ENCODE measurements at places on chromosomes 3 and 15.

DNA sequence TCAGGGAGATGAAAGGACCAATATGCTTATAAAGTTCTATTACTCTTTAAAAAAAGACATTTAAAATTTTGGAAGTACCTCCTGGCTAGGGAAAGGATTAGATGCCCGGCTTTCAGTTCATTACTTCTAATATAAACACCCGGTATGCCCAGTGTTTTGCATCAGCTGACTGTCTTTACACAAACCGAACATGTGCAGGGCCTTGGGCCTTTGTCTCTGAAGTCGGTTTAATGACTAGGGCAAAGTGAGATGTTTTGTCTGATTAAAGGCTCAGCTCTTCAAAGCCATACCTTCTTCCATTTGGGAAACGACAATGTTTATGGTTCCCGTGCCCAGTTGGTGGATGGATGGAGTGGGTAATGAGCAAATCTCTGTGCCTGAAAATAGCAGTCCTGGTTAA, 179.3 kb upstream of the LRTM1 start:
- no peak for DNase-seq

GRCh38 chr3:52093756-52094545, 37.6 kb upstream of the DUSP7 start:
- no peak for DNase-seq

DNA sequence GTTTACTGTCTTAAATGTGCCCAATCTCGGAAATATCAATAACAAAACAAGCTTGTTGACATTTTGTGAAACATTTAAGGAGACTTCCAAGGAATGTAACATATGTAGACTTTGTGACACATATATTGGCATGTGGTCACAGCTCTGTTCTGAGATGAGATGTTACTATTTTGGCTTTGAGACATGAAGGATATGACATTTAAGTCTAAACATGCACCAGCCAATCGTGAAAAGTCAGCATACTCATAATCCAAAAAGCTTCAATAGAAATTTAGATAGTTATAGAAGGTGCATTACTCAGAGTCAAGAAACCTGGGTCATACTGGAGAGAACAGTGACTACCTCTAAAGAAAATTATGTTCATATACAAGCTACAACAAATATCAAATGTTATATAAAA, 13.4 kb downstream of the COMMD2 start:
- DNase-seq = no peak

GRCh38 chr3:144324076-144324475, 352.5 kb downstream of the DIPK2A start:
- no peak for DNase-seq

GRCh38 chr15:37125143-37125542, 24.8 kb upstream of the MEIS2 start:
- no peak for DNase-seq

DNA sequence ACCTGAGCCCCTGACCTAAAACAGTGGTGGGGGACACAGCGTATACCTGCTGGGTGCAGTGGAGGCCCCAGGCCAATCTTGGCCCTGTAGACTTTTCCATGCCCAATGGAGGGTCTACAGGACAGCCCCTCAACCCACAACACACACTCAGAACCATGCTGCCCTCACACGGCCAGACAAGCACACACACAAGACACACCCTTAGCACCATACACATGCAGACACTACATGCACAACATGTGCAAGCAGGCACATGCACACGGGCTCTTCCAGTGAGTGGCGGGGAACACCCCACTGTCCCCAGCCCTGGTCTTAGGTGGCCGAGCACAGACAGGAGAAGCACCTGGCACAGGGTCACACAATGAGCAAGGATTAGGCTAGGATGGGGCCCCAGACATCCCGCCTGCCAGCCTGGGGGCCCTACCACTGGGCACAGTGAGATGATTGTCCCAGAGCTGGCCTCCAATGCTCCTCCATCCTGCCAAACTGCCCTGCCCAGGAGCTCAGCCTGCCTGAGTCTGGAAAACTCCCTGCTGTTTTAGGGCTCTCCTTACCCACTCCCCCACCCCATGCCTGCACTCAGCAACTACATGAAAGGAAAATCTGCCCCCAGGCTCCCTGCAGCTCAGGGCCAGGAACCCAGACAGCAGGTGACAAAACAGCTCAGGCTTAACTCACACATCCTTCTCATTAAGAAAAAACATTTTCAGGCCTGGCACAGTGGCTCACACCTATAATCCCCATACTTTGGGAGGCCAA, 15.8 kb downstream of the IQSEC1 start:
- DNase-seq = no peak

DNA sequence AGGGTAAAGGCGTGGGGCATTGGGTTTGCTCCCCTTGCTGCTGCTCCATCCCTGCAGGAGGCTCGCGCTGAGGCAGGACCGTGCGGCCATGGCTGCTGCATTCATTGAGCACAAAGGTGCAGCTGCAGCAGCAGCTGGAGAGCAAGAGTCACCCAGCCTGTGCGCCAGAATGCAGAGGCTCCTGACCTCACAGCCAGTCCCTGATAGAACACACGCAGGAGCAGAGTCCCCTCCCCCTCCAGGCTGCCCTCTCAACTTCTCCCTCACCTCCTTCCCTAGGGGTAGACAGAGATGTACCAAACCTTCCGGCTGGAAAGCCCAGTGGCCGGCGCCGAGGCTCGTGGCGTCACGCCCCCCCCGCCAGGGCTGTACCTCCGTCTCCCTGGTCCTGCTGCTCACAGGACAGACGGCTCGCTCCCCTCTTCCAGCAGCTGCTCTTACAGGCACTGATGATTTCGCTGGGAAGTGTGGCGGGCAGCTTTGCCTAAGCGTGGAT, 47.0 kb downstream of the PGPEP1L start:
- DNase-seq = no peak

- DNase-seq = no peak
Measured at GRCh38 chr3:128052595-128053351, 536 bp downstream of the SEC61A1 start.

DNA sequence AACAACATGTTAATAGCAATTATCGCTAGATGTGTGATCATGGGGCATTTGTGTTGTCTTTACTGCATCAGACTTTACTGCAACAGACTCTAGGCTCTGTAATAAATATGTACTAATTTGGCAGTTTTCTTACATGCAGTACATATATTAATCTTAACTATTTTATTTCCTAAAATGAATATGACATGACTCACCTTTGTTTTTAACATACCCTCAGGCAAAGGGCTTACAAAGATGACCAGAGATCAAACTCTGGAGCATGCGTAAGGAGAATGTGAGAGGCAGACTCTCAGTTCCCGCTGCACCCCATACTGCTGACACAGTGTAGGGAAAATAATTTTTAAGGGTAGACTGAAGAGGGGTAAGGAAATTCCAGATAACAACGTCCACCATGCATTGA, 7.2 kb upstream of the FAM174B start:
- DNase-seq = no peak

- no peak for DNase-seq
Measured at GRCh38 chr15:96274698-96275097, 55.8 kb upstream of the NR2F2 start.

DNA sequence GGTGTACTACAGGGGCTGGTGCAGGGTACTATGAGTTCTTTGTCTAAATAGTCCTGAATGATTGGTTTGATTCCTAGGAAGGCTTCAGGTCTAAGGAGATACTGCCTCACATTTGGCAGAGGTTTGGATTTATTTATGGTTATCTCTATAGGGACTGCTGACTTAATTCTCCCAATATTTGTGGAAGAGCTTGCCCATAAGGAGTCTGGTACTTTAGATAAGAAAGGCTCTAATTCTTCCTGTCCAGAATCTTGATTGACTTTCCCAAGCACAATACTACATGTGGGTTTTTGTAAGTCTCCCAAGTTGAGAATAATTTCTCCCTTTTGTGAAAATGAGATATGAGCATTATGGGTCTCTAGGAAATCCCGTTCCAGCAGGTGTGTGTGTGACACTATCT, 36.7 kb upstream of the AP4E1 start:
- DNase-seq = no peak

DNA sequence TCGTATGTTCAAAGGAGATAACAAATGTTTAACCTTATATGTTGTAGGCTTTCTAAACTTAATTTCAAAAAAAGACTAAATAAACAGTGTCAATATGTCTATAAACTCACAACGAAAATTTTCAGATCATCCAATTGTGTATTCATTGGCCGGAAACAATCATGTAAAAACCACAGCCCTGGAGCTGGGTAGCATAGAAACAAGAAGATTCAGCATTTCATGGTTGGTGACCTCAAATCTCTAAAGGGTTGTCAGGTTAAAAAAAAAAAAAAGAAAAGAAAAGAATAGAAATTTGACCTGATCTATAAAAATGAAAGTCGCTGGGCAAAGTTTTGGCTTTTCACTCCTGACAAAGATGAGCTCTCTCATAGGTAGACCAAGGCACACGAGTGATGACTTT, 13.9 kb downstream of the MEX3B start:
- no peak for DNase-seq

GRCh38 chr3:73419179-73419803, 205.4 kb downstream of the PDZRN3 start:
- DNase-seq = no peak

DNA sequence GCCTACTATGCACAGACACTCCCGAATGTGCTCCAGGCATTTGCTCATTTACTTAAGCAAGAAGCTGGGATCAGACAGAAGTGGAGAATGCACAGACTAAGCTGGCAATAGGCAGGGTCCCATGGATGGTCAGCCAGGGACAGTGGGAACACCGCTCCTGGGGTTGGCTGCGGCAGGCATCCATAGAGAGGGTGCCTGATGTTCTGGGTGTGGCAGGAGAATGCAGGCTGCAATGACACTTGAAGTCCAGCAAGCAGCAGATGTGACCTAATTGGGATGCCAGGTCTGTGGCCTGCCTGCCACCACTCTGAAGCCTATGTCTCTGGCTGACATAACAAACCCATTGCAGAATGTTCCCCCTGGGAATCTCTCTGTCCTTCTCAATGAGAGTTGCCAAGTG, 40.2 kb upstream of the SLC6A11 start:
- DNase-seq = no peak

- no peak for DNase-seq
Measured at GRCh38 chr15:83695246-83695645, 41.3 kb downstream of the ADAMTSL3 start.

- DNase-seq = no peak
Measured at GRCh38 chr3:159892171-159892795, 96.4 kb upstream of the IL12A start.

DNA sequence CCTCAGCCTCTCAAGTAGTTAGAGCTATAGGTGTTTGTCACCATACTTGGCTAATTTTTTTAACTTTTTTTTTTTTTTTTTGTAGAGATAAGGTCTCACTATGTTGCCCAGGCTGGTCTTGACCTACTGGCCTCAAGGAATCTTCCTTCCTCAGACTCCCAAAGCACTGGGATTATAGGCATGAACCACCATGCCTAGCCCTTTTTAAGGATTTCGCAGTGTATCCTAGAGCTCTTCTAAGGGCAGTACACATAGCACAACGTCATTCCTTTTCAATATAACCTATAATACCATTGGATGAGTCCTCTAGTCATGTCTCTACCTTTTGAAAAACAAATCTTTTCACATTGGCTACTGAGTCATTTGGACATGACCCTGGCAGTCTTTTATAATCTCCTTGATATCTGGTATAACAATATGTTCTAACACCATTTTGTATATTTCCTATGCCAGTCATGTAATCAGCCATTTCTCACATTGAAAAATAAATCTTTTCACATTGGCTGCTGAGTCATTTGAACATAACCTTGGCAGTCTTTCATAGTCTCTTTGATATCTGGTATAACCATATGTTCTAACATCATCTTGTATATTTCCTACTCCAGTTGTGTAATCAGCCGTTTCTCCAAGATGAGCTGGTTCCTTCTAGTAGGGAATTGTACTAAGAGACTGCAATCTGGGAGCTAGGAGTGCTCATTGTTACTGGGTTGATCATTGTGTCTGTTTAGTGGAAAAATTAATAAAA, 944.7 kb downstream of the MCTP2 start:
- DNase-seq = no peak

- no peak for DNase-seq
Measured at GRCh38 chr15:31060429-31061140, 40.9 kb downstream of the TRPM1 start.

DNA sequence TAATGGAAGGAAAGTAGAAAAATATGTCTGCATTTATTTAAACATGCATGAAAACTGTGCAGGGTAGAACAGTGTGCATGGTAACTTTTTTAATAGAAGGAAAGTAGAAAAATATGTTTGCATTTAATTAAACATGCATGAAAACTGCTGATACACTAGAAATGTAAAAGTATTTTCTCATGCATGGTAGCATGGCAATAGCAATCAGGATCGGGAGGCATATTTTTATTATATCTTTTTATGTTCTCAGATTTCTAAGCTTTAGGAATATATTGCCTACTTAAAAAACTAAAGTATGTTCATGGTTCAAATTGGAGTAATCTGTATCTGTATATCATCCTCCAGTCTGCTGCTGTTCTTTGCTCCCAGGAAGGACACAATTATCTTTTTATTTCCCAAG, 1468.9 kb upstream of the GBE1 start:
- no peak for DNase-seq

GRCh38 chr15:64842986-64843561, 1.4 kb downstream of the PLEKHO2 start:
- DNase-seq = no peak

DNA sequence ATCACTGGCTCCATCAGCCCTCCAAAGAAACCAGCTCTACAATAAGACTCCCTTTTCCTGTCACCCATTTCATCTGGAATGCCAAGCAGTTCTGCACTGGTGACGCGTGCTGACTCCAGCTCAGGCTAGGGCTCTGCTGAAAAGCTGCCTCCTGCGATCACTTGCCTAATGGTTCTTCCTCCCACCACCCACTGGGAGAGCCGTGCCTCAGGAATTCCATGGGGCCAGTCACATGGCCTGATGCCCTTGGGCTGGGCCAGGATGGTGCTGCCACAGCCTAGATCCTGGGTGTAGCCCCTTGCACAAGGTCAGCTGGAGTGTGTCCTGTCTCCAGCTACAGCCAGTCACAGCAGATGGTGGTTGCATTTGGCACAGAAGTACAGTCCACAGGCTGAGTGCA, 98.9 kb downstream of the DNAJB8 start:
- no peak for DNase-seq

GRCh38 chr3:140342668-140343067, 335.2 kb upstream of the TRIM42 start:
- DNase-seq = no peak

DNA sequence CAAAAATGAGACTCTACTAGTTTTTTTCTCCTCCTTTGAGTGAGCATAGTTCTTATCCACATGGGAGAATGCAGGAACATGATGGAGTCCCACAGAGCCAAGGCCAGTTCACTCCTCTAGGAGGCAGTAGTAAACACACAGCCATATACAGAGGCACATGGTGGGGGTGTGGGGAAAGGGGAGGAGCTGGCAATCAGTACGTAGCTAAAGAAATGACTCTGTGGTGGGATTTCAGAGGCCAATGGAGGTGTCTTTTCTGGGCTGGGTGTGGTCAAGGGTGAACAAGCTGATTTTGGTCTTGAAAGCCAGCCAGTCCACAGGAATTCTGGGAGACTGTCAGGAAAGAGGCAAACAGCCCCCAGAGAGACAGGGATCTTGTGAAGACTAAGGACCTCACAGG, 6.6 kb upstream of the RAB11A start:
- peak; percentile 65 for DNase-seq

GRCh38 chr15:50064673-50065072, 54.4 kb downstream of the ATP8B4 start:
- DNase-seq = no peak

GRCh38 chr3:127675651-127676391, 3.1 kb downstream of the ABTB1 start:
- no peak for DNase-seq

GRCh38 chr3:47464588-47464987, 11.2 kb downstream of the SCAP start:
- DNase-seq = no peak

- DNase-seq = no peak
Measured at GRCh38 chr3:149009732-149010131, 18.4 kb downstream of the GYG1 start.
